ENCODE measurements at places on chromosomes 3 and 15.

- DNase-seq, result no peak
Observed at GRCh38 chr3:129019266-129019665, 18.2 kb downstream of the EFCC1 start.

GRCh38 chr3:159748425-159748824 lies 240.2 kb upstream of the IL12A start:
- DNase-seq, result no peak

- DNase-seq, result no peak
Observed at GRCh38 chr3:139455206-139455605, 21.1 kb downstream of the RBP2 start.

DNA sequence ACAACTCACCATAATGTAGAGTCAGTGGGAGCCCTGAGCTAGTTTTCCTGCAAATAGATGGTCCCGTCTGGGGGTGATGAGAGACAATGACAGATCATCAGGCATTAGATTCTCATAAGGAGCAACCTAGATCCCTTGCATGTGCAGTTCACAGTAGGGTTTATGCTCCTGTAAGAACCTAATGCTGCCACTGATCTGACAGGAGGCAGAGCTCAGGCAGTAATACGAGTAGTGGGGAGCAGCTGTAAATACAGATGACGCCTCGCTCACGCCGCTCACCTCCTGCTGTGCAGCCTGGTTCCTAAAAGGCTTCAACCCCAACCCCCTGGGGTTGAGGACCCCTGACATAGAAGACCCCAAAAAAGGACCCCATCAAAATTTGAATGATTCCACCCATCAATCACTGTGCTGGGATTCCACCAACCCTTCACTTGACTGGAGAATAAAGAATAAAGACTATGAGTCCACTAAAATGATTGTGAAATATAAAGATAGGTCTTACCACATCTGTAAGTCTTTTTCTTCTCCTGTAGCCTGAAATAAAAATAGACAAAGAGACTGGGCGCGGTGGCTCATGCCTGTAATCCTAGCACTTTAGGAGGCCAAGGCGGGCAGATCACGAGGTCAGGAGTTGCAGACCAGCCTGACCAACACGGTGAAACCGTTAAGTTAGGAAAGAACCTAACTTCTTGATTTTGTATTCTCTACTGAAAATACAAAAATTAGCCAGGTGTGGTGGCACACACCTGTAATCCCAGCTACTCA lies 9.9 kb upstream of the UBL7 start:
- DNase-seq, result no peak

GRCh38 chr3:110495201-110495927 lies 576.3 kb upstream of the NECTIN3 start:
- DNase-seq, result no peak

DNA sequence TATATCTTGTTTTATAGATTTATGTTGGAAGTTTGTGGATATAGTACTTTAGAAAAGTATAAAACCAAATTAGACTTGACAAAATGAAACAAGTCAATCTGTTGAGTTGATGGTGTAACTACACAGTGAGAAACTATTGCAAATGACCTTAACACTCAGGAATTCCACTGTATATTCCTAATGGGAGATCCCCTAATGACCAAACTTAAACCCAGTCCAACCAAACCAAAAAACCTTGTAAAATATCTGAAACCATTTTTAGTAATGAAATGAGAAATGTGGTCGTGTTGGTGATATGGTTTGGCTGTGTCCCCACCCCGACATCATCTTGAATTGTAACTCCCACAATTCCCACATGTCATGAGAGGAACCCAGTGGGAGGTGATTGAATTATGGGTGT lies 31.9 kb upstream of the ATP13A3 start:
- DNase-seq, result no peak

GRCh38 chr3:105427332-105427731 lies 60.6 kb downstream of the ALCAM start:
- DNase-seq, result no peak

DNA sequence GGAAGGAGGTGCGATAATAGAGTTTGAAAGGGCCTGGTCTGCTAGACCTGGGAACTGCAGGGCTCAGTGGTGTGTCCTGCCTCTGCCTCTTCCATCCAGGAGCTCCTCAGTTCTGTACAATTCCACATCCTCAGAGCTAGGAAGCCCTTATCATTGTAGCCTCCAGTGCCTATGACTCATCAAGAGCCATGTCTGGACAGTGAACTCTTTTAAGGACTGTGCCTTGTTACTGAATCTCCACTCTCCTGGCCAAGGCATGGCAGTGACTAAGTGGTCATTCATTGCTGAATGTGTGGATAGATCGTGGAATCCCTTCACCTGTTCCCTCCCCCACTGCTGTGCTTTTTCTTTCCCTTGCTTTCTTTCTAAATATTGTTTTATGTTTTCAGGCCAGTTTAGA lies 2.9 kb downstream of the TIMP4 start:
- no peak for DNase-seq

GRCh38 chr3:42369304-42369703 lies 41.1 kb downstream of the LYZL4 start:
- DNase-seq, result no peak

DNA sequence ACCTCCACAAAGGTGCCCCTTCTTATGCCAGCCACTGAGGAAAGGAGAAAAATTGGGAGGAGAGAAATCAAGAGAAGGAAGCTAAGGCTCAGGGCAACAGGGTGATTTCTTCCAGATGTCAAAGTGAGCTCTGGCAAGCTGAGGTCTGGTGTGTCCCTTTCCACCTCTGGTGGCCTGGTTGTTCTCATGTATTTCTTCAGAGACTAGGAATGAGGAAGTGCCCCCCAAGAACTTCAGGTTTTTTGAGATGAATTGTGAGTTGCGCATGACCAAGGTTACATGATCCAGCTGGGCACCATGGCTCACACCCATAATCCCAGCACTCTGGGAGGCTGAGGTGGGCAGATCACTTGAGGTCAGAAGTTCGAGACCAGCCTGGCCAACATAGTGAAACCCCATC lies 5.6 kb downstream of the RAB6B start:
- no peak for DNase-seq

DNA sequence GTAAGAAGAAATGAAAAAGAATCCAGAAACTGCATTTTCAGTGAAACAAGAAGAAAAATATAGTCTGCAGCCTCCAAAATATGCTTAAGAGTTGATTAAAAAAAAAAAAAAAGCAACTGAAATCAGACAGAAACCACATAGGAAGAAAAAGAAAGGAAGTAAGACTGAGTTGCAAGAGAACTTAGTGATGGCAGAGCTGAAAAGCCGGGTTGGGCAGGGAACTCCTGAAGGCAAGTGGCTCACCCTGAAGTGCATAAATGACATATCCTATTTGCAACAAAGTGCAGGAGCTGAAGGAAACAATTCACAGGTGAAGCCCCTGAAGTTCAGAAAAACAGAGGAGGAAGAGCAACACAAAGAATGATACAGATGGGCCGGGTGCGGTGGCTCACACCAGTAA lies 108.8 kb upstream of the SLC25A36 start:
- no peak for DNase-seq

GRCh38 chr15:51363383-51363782 lies 21.9 kb downstream of the GLDN start:
- DNase-seq, result no peak
